ENCODE measurements at places on chromosomes 4 and X. TPM values are rescaled to one million over a fixed set of nuclear protein-coding genes. Genes with fewer than 3 reads are reported as not detected.

Gene PSMD10
- total RNA-seq: 50.2 TPM

- DNase-seq: peak; percentile 78
Observed at GRCh38 chrX:102745857-102746584, 25.5 kb downstream of the GPRASP3 start.

Gene BGN
- 2.5 TPM for total RNA-seq

Gene CXorf49
- total RNA-seq: not detected

DNA sequence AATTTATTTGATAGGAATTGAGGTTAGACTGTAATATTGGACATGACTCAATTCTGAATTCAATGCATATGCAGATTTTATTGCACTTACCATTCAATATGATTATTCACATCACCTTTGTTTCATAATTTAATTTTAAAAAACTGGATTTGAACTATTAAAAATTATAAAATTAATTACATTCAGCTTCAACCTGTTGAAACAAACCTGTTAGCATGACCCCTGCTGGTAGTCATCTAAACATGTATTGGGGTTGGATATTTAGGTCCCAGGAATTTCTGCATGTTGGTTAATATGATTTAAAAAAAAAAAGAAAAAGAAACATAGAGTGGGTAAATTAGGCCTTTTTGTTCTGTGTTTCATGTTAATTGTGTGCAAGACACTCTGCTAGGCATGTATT is 85.9 kb downstream of the ARSJ start:
- no peak for DNase-seq

GRCh38 chrX:133922390-133922771 is 63.0 kb downstream of the GPC3 start:
- DNase-seq: no peak

DNA sequence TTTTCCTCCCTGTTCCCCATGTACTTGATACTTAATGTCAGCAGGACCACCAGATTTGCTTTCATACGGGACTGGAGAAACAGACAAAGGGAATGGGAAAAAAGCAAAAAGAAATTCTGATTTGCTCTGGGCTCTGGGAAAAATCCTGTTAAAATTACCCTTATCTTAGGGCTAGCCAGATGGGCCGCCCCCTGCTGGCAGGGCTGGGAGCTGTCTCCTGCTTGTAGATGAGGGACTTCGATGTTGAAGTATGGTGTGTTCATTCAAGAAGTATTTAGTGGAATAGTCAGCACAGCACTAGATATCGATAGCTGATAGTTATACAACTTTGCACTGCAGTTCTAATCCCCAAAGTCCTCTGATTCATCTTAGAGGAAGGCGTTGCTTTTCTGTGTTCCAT is 45.8 kb downstream of the BCORL1 start:
- DNase-seq: peak; percentile 71

Gene NWD2
- total RNA-seq: not detected

Gene NAAA
- 1.9 TPM for total RNA-seq

Gene XAGE1A
- not detected for total RNA-seq

Gene MSMO1
- 113 TPM for total RNA-seq

DNA sequence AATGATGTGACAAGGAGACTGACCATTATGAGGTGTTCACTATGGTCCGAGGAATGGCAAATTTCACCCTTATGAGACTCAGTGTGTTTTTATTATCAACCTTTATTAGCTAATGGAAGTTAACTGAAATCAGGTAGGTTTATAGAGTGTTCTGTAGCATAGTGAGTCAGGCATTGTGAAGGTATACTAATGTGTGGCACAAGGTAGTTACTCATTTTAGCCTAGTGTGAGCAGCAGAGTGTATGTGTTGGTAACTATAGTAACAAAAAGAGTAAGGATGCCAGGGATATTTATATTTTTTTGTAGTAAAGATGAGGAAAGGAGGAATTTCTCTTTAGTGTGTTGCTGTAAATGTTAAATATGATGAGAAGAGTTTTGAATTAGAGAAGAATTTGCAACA is 12.0 kb downstream of the PDLIM5 start:
- DNase-seq: no peak

- DNase-seq: no peak
Observed at GRCh38 chr4:45946699-45947098, 177.2 kb downstream of the GABRG1 start.

Gene BMX
- not detected for total RNA-seq

Gene MOSPD2
- 10.8 TPM for total RNA-seq

Gene GCNA
- 2.1 TPM for total RNA-seq

DNA sequence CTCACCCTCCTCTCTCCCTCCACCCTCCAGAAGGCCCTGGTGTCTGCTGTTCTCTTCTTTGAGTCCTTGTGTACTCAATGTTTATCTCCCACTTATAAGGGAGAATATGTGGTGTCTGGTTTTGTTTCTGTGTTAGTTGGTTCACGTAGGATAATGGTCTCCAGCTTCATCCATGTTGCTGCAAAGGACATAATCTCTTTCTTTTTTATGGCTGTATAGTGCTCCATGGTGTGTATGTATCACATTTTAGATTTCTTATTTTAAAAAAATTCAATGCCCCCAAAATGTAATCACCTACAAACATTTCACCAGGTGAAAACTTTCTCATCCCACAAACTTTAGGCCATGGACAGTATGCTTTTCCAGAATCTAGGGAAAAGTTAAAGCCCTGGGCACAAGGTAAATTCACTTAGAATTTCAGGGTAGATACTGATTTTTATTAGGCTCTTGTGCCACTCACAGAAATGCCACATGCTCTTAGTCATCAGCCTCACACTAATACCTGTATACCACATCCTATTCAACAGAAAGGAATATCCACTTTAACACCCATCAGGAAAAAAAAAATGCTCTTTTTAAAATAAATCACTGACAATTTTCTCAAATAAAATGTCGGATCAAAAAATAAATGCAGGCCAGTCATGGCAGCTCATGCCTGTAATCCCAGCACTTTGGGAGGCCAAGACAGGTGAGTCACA is 104.8 kb upstream of the ENPP6 start:
- DNase-seq: no peak

Gene TIGD4
- 2.6 TPM for total RNA-seq

Gene CHRDL1
- total RNA-seq: 3.6 TPM

GRCh38 chr4:38500433-38500832 is 163.6 kb upstream of the KLF3 start:
- DNase-seq: no peak

Gene SPATA4
- not detected for total RNA-seq

Gene SULT1E1
- not detected for total RNA-seq

- no peak for DNase-seq
Observed at GRCh38 chr4:155609455-155610059, 57.1 kb upstream of the GUCY1A1 start.

Measured in endodermal cell (in vitro differentiated cells).